HS-27A (cell line): ENCODE measurements at places on chromosomes 5 and 9.

GRCh38 chr5:150180241-150181026 lies 9.4 kb upstream of the SLC6A7 start:
- no peak for DNase-seq

DNA sequence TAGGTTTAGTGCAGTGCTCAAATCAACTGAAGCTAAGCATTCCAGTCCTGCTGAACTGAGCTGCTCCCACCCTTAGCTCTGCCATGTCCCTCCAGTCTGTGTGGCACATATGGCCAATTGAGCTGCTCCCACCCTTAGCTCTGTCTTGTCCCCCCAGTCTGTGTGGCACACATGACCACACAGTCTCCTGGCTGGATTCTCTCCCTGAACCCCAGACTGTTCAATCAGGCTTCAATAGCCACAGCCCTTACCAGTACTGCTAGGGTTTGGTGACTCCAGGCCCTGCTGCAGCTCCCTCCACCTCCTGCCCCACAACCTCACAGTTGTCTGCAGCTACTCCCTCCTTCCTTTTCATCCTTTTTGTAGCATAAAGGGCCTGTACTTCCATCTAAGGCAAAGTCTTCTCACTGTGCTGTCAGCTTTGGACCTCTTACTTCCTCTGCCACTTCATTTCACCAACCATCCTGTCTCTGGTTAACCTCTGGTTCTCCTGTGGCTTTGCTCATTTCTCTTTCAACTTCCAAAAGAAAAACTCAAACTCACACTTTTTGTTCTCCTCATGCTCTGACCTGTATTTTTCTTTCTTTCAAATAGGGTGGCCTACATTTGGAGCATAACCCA lies 50.8 kb downstream of the ADAMTS12 start:
- DNase-seq, result no peak

- no peak for DNase-seq
Observed at GRCh38 chr9:30900706-30901105, 1483.7 kb upstream of the ACO1 start.

GRCh38 chr9:95038666-95039065 lies 278.8 kb downstream of the FANCC start:
- no peak for DNase-seq

DNA sequence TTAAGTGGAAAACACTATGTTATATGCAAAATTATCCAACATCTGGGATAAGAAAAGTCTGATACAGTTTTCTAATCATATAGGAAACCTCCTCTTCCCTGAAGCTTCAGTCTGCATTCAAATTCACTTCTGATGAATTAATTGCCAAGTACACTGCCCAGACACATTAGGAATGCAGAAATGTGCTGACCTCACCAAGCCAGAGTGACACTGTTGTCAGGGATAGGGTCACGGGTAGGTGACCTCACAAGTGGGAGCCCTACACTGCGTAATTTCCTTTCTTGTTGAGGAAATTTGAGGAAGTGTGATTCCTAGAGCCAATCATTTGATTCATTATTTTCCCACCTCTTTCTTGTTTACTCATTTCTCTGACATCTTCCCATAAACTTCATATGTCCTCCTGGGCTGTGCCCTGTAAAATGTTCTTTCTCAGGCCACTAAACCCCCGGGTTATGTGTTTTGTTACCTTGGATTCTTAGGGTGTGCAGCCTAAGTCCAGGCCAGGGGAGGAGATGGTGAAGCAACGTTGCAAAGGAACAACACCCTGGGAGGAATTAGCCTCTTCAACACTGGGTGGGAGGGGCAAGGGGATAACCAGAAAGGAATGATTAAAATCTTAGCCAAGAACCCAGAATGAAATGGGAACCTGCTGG lies 411.9 kb downstream of the MTRR start:
- no peak for DNase-seq

GRCh38 chr9:104322596-104322995 lies 181.5 kb upstream of the OR13F1 start:
- no peak for DNase-seq

DNA sequence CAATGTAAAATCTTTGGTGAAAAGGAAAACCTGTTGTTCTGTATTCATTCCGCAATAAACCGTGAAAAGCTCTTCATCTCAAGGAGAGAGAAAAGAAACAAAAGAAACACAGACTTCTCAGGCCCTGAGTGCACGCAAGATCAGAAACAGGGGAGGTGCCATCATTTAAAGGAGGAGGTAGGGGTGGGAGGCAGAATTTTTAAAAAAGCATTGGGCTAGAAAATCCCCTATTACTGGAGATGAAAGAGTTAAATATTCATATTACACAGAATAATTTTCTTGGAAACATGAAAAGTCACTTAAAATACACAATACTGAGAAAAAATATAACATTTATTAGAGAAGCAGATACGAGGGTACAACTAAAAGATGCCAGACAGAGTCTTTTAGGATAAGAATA lies 56.3 kb downstream of the USP20 start:
- no peak for DNase-seq

- DNase-seq, result no peak
Observed at GRCh38 chr5:140833993-140834392, at the start of gene PCDHA7. TSS of gene PCDHA7 (plus strand) at chr5:140834269. CDS start at chr5:140834384, 115 bp downstream.

DNA sequence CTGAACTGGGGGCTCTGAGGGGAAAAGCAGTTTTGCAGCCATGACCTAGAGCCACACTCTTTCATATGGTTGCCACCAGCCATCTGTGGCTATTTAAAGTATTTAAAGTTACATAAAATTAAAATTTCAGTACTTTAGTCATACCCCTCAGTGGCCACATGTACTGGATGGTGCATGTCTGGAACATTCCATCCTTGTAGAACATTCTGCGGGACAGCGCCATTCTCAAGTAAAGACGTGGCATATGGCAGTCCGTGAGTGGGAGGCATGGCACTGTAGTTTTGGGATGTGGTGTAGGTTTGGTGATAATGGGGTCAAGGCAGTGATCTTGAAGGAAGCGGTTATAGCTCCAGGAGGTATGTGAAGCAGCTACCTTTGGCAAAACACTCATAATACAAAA lies 61.4 kb upstream of the NFIL3 start:
- DNase-seq, result no peak

GRCh38 chr5:36392186-36392585 lies 90.5 kb upstream of the RANBP3L start:
- DNase-seq, result no peak

DNA sequence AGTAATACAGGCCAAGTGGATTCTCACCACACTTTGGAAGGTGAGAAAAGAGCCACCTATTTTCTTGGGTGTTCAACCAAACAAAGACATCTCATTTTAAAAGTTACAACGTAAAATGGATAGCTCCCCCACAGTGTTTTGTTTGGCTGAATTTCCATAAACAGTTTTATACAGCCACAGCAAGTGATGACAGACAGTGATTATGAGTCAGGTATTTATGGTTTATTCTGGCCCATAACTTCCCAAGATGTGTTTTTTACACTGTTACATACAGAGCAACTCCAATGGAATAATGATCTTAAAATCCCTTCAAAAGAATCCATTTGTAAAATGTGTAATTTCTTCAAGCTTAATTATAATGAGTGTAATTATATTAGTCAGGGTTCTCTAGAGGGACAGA lies 421.3 kb downstream of the TLE1 start:
- DNase-seq, result no peak

GRCh38 chr9:124258607-124259157 lies 933 bp downstream of the NEK6 start:
- no peak for DNase-seq

DNA sequence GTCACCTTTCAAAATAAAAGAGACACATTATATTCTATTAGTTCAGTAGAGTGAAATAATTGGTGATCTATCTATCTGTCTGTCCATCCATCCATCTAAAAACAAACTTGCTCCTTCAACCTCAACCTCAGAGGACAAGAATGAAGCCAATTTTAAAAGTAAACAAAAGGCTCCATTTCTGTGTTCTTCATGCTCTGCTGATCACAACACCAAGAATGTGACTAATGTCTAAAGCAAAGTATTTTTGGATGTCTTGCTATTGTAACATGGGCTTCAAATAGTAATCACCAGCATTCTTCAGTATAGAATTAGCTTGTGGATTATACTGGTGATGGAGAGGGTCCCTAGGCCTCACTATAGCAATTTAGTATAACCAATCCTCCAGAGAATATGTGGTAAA lies 1304.4 kb downstream of the MAT2B start:
- DNase-seq, result no peak
